ENCODE measurements at places on chromosomes 11 and 22. TPM values are rescaled to one million over a fixed set of nuclear protein-coding genes. Genes with fewer than 3 reads are reported as not detected.

The APOL1 gene
- total RNA-seq = 39.0 TPM

The RAG2 gene
- total RNA-seq = not detected

The GALR3 gene
- total RNA-seq = not detected

The MS4A4E gene
- total RNA-seq = not detected

The MUC6 gene
- total RNA-seq = not detected

The NTM gene
- 35.0 TPM for total RNA-seq

The RAB38 gene
- 5.9 TPM for total RNA-seq

The APOL6 gene
- total RNA-seq = 14.7 TPM

The ALDH3B2 gene
- not detected for total RNA-seq

The HBG1 gene
- total RNA-seq = 0.25 TPM

The ADSL gene
- total RNA-seq = 106 TPM

The OTOG gene
- total RNA-seq = not detected

The KBTBD3 gene
- 5.8 TPM for total RNA-seq

The ART5 gene
- not detected for total RNA-seq

The CNGA4 gene
- 0.06 TPM for total RNA-seq

The ZC3H12C gene
- total RNA-seq = 12.4 TPM

The GAB4 gene
- not detected for total RNA-seq

The OR5D18 gene
- total RNA-seq = not detected

The KRTAP5-8 gene
- total RNA-seq = not detected

The L3MBTL2 gene
- 23.6 TPM for total RNA-seq

The KLHL22 gene
- total RNA-seq = 31.8 TPM

The SCN2B gene
- not detected for total RNA-seq

The SMIM38 gene
- 0.13 TPM for total RNA-seq

The ASPHD2 gene
- total RNA-seq = 1.8 TPM

The HTR3B gene
- not detected for total RNA-seq

The SCT gene
- not detected for total RNA-seq

The MS4A6A gene
- total RNA-seq = not detected

The BAIAP2L2 gene
- 2.0 TPM for total RNA-seq

The MYO7A gene
- total RNA-seq = 0.26 TPM

The CD81 gene
- 254 TPM for total RNA-seq

The MUC2 gene
- total RNA-seq = not detected

The TRIM49 gene
- total RNA-seq = not detected

The ZP1 gene
- not detected for total RNA-seq

The ST13 gene
- total RNA-seq = 330 TPM
